Retina (tissue), 1 donor: ENCODE measurements at places on chromosomes 5 and 9.
A peak's percentile ranks its signal among the peaks of the same experiment; 100 is the strongest.

DNA sequence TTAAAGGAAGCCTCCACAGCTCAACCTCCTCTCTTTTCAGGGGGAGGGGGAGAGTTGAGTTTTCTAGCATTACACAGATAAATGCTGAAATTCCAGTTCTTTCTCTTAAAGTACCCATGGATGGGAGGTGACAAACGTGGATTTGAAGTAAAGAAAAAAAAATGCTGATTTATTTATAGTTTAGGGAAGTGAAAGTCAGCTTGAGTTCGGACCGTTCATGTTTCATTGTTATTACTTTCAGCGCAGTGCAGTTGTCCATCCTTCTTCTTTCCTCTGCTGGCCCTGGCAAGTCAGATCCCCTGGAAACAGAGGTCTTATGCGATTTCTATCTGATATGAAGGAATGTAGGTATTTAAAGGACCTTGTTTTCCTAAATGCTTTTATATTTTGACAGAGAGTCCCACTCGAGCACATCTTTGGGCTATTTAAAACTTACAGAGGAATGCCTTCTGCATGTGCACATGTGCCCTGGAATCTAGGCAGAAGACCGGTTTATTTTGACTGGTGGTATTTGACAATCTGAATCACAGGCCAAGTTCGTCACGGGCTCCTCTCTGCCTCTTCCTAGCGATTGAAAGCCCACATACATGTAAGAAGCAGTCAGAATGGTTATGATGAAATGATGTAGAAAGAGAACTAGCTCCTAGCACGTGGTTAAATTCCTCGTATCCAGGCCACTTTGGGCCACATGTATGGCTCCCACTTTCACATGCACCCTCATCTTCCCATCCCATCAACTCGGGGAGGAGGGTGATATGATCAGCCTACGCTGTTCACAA is 385.2 kb upstream of the KLF4 start:
- no peak for DNase-seq

- DNase-seq: no peak
These were observed 1086.5 kb downstream of the NR2F1-AS1 start for GRCh38 chr5:92494508-92494907.

DNA sequence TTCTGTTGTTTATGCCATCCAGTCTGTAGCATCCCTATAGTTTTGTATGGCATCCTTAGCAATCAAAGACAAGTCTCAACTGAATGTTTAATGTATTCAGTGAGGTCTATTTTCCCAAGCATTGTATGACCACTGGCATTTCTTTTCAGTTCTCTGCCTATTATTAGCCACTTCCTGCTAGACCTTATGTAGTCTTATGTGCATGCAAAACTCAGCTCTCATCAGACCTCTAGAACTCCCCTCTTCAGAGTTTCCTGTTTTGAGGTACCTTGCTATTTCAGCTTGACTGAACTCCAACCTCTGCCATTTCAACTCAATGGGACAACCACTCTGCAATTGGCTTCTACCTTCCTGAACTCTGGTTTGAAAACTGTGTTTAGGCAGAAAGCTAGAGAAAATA is 113.2 kb downstream of the SLC25A46 start:
- DNase-seq: no peak

GRCh38 chr5:50318220-50318619 is 122.9 kb downstream of the EMB start:
- DNase-seq: no peak

DNA sequence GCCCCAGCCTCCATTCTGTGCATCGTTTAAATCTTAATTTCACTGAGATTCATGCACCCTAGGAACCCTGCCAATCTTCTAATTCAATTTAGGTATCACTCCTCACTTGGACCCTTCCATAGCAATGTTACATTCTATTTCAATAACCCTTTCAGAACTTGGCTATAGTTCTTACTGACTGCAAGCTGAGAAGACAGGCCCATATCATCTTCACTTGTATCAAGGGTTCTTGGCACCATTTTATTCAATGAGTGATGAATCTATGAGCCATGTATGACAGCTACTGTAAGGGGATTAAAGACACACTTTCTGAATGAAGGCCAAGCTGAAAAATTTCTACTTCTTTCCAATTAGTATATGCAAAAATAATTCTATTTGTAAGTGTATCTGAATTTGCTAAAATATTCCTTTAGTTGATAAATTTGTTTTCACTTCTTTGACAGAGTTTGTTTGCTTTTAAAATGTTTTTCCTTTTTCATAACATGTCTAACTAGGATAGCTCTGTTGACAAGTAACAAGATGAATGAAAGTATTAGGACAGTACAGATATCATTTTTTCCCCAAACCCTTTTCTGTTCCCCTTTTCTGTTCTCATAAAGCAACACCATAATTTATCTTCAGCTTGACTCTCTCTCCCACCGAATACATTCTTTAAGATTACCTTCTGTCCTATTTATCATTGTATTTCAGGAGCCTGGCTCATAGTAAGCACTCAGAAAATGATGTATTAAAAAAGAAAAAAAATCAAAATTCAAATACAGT is 9.6 kb downstream of the ITGA2 start:
- DNase-seq: no peak

GRCh38 chr9:113742878-113743277 is 133.2 kb upstream of the ZNF618 start:
- no peak for DNase-seq

DNA sequence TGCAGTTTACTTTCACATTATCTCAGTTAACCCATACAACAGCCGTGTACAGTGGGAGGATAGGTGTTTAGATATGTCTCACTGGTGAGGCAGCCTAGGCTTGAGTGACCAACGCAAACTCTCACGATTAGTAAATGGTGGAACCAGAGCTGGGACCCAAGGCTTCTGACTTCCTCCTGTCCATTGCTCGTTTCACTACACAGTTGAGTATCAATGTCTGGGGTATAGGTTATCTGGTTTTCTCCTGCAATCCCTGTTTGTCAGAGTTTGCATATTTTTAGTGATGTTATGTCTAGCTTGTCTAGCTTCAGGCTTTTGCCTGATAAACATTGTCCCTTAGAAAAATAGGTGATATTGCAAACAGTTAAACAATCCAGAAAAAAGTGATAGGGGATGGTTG is 62.6 kb downstream of the NUP214 start:
- no peak for DNase-seq

DNA sequence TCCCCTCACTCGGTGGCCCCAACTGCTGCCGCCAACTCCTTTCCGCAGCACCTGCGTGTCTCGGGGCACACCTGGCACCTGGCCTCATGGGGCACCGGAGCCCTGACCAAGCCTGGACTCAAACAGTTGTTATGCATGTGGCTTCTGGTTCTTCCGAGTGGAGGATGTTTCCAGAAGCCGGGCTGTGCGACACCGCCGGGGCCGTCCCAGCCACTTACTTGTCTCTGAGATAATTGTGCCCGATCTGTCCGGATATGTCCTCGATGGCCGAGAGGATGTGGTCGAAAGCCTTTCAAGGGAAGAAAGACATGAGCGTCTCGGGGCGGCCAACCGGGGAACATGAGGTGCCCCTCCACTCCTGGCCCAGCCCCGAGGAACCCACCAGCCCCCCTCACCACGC is 38.4 kb downstream of the EXOC3 start:
- no peak for DNase-seq

DNA sequence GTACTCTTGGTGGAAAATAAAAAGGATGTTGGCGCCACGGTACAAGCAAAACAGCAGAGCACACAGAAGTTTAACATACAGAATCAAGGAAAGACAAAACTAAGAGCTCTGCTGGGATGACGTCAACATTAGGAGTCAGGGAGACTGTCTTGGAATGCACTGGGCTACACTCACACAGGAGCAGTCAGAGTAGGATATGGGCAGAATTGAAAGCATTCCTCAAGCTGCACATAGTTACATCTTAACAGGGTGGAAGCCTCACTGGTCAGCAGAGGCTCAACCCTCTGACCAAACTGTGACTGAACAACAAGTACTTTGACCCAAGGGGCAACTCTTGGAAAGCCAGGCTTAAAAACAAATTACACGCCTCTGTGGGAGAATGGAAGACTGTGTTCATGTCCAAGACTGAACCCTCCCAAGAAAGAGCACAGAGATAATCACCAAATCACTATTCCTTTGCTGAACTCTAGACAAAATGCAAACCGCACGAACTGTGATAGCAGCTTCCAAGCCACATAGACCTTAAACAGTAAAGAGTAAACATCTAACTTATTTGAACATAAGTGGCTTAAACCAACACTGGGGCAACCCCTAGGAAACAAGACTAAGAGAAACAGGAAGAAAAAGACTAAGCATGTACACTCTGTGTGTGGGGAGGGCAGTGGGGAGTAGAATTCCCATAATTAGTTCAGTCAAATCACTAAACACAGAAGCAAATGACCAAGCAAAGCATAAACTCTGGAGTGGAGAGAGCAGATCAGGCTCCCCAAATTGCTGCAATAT is 772.7 kb downstream of the PRELID2 start:
- no peak for DNase-seq

- peak; percentile 86 for DNase-seq
These were observed at the start of gene MRPL41 for GRCh38 chr9:137551264-137552021. TSS of gene MRPL41 (plus strand) at chr9:137551879. CDS start at chr9:137552082, 203 bp downstream.
